NAMALWA (cell line): ENCODE measurements at places on chromosomes 1 and 21.
A peak's percentile ranks its signal among the peaks of the same experiment; 100 is the strongest.

DNA sequence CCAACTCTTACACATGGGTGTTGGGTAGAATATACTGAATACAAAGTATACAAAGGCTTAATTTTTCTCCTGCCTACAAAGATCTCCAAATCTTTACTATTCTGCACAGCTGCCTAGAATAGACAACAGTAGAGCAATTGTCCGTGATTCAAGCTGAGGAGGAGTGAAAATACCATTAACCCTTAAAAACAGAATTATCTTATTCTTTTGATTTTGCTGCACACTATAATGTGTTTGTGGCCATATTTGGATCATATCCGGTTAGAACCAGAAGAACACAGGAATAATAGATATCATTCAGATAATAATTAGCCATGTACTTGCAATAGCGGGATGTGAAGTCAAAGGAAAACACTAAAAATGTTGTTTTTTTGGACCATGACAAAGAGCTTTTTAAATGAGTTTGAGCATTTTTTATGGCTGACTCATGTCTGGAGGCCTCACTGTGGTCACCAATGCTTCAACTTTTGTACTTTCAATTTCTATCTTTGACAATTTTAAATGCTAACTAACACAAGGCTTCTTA, 197.6 kb upstream of the FOXD3 start:
- DNase-seq: no peak

GRCh38 chr21:42370894-42371654, 4.7 kb upstream of the TFF1 start:
- DNase-seq: no peak

DNA sequence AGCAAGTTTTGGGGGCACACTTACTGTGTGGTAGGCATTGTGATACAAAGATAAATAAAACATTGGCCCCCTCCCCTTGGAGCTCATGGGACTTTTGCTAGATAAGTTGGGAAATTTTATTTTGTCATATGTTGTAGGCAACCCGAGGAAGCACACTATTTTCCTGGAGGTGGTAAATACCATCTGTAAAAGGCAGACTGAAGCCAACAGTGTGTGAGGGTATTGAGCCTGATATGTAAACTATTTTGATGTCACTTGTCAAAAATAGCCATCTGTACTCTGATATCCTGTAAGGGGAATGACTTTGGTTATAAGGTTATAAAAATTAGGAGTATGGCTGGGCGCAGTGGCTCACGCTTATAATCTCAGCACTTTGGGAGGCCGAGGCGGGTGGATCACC, 30.6 kb downstream of the VANGL2 start:
- peak; percentile 57 for DNase-seq

DNA sequence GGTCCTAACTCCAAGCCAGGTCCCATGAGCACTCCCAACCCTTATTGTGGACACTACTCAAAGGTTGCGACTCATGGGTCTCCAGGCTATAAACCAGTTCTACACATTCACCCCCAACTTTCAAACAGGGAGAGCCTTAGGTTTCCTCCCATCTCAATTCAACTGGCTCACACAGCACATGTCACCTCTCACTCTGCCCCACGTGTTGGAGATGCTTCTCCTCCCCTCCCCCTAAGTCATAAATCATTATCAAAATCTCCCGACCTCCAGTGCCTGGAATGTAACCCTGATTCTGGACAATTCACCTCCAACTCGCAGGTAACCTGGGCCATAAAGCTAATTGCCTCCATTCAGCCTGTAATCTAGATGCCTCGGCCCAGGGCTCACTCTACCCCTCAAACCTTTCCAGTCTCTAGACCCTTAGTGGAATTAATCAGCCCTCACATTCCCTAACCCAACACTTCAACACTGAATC, 595 bp downstream of the AK2 start:
- peak; percentile 56 for DNase-seq

DNA sequence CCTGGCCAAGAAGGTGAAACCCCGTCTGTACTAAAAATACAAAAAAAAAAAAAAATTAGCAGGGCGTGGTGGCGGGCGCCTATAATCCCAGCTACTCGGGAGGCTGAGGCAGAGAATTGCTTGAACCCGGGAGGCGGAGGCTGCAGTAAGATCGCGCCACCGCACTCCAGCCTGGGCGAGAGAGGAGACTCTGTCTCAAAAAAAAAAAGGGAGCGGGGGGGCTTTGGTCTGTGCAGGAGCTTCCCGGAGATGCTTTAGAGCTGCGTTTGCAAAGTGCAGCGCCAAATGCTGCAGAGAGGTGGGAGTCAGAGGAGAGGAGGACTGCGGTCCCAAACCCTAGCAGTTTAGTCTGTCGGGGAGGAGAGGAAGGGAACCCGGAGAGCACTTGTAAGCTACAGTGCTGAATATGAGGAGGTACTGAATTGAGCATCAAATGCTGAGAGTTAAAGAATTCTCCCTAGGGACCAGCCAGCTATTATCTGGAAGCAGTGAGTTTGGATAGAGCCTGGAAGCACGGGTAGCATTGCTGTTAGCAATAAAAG, 569 bp downstream of the FALEC start:
- peak; percentile 48 for DNase-seq

- DNase-seq: no peak
Observed at GRCh38 chr1:178477841-178478240, 18.9 kb downstream of the CLEC20A start.

- no peak for DNase-seq
Observed at GRCh38 chr1:209800984-209801834, 4.7 kb downstream of the IRF6 start.

DNA sequence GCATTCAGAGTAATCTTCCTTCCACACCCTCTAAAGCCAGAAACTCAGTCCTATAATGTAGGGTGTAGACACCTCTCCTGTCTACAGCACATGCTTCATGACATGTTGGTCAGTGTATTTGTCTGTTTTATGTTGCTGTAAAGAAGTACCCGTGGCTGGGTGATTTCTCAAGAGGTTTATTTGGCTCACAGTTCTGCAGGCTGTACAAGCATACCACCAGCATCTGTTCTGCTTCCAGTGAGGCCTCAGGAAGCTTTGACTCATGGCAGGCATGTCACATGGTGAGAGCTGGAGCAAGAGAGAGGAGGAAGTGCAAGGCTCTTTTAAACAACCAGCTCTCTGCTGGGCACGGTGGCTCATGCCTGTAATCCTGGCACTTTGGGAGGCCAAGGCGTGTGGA, 12.1 kb downstream of the PLOD1 start:
- no peak for DNase-seq

DNA sequence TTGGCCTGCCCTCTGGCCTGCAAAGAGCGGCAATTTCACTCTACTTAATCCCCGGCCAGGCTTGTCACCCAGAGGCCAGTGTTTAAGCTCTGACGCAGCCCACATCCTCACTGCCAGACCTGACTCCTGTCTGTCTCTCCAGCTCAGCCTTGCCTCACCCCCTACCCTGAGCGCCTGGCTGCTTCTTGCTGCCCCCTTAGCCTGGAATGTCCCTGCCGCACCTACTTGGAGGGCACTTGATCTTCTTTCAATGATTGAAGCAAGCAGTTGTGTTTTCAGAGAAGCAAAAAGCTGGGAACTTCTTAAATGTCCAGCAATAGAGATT, 87.4 kb upstream of the ZBTB40 start:
- no peak for DNase-seq

GRCh38 chr1:230865062-230865817, 3.1 kb downstream of the C1orf198 start:
- DNase-seq: no peak

DNA sequence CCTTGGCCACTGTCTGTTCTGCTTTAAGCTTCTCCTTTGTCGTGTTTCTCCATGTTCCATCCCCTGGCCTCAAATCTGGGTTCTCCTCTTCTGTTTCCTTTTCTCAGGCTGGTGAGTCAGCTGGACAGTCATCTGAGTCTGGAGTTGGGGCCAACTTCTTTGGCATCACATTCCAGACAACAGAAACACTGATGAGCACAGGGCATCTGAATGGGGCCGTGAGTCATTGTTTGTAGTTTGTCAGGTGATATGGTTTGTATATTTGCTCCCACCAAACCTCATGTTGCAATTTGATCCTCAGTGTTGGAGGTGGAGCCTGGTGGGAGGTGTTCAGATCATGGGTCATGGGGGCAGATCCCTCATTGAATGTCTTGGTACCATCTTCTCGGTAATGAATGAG, 14.3 kb upstream of the OLIG2 start:
- no peak for DNase-seq

- DNase-seq: no peak
Observed at GRCh38 chr21:26800455-26800854, 44.8 kb downstream of the ADAMTS1 start.

DNA sequence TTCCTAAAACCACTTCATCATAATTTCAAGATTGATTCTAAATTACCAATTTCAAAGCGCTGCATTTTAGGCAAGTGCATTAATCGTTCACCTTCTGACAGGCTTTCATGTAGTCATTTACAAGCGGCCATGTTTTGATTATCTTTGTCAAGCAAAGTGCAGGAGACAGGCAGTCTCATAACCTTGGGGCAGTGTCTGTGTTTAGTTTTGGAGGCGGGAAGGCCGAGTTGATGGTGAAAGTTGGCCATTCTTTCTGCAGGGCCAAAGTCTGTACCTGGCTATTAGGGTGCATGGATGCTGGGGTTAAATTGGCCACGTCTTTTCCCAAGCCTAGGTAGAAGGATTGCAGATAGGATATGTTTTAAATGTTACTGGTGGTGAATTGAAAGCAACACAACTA, 2.9 kb downstream of the AGPAT3 start:
- DNase-seq: no peak

GRCh38 chr1:227996187-227996950, 10.4 kb upstream of the WNT3A start:
- no peak for DNase-seq

DNA sequence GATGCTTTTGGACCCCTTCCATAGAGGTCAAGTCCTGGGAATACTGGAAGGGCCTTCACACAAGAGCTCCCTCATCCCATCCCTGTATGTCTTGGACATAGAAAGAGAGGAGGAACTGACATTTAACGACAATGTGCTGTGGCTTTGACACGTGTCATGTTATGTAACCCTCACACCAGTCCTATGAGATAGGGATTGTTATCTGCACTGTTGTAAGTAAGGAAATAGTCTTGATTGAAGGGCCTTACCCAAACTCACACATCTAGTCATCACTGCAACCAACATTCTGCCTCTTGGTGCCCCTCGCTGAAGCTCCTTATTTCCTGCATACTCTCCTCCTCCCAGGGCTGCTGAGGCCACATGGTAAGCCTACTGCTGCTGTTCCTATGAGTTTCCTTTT, 63.7 kb upstream of the ANGPTL1 start:
- no peak for DNase-seq

- no peak for DNase-seq
Observed at GRCh38 chr1:162625679-162626078, 6.6 kb upstream of the DDR2 start.

- DNase-seq: no peak
Observed at GRCh38 chr1:21506804-21507203, 2.4 kb upstream of the ALPL start.

DNA sequence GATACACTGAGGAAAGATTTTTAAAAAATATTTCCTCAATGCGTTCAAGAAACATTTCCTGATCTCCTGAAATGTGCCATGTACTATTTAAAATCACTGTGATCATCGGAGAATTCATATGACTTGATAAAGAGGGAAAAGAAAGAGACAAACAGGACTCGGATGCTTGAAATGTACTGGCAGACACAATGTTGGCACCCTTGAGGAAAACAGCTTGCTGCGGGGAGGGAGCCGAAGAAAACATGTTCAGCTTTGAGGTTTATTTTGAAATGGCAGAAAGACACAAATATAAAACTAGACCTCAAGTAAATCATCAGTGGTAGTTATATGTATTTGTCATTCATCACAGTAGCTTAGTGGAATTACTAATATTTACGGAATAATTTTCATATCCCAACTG, 100.9 kb upstream of the BRINP3 start:
- DNase-seq: no peak

GRCh38 chr21:45560106-45561021, 18.1 kb upstream of the SLC19A1 start:
- no peak for DNase-seq

DNA sequence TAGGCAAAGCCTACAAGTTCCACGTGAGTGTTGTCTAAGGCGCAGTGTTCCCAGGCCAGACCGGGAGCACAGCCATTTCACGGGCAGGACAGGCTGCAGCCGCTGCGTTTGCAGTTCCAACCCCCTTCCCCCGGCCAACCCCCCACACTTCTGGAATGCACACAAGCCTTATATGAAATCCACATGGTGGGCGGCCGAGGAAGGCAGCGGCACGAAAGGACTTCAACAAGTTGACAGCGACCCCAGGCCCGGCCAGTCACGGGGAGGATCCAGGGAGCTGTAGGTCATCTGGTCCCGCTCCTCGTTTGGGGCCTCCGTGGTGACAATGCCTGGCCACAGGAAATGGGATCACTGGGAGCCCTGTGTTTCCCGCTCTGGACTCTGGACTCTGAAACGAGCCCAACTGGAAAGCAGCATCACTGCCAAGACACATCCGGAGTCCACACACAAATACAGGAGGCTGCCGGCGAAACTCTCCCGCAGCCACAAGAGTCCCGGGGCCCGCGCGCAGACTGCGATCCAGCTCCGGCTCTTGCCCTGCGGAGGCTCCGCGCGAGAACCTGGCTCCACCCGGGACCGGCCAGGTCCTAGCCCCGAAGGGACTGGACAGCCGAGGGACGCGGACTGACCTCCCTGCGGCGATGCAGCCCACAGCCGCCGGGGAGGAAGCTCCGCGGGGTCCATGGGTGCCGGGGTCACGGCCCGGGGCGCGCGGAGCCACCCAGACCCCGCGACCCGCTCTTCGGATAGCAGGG, 794 bp downstream of the NID1 start:
- DNase-seq: no peak

DNA sequence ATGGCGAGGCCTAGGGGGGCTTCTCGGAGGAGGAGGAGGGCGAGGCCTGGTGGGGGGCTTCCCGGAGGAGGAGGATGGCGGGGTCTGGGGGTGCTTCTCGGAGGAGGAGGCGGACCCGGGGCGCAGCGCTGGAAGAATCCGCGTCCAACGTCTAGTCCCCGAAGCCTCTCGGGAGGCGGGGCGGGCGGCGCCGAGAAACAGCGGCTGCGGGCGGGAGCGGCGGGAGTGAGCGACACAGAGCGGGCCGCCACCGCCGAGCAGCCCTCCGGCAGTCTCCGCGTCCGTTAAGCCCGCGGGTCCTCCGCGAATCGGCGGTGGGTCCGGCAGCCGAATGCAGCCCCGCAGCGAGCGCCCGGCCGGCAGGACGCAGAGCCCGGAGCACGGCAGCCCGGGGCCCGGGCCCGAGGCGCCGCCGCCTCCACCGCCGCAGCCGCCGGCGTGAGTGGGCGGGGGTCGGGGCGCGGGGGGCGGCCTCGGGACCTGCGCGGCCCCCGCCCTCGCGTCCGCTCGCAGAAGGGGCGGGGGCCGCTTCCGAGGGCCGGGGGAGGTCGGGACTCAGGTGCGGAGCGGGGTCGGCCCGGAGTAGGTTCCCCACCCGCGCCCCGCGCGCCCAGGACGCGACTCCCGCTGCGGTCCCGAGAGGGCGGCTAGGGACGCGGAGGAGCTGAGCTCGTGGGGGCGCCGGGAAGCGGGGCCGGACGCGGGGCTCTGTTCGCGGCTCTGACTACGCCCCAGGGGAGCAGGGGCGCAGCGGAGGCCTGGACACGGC, at the start of gene KLHL17:
KLHL17 (plus strand) TSS at position 222 of the 769 bp plus-strand sequence; CDS start at position 332, 110 bp downstream.
- peak; percentile 85 for DNase-seq

GRCh38 chr1:216140730-216141524, 282.3 kb downstream of the USH2A start:
- DNase-seq: no peak

- no peak for DNase-seq
Observed at GRCh38 chr1:52880206-52880605, 37.6 kb downstream of the ZYG11A start.
